Breast epithelium (tissue), 4 donors: ENCODE measurements at places on chromosomes 6 and 20.

GRCh38 chr6:63589952-63590411 lies 17.7 kb downstream of the LOC128125822 start:
- H3K4me3 ChIP-seq = no peak overlapping the region
- DNase-seq = no peak
- no peak overlapping the region for H3K27ac ChIP-seq
- no peaks in the 10 kb centered on the region for H3K4me1 ChIP-seq

- no peak overlapping the region for H3K4me3 ChIP-seq
- no peak overlapping the region for H3K27ac ChIP-seq
- no peaks in the 10 kb centered on the region for H3K4me1 ChIP-seq
- H3K27me3 ChIP-seq = no peaks in the 10 kb centered on the region
- no peaks in the 10 kb centered on the region for H3K36me3 ChIP-seq
- no peak for DNase-seq
These were observed 904.3 kb upstream of the FLRT3 start for GRCh38 chr20:15241681-15242080.

- no peaks in the 10 kb centered on the region for H3K27me3 ChIP-seq
- no peaks in the 10 kb centered on the region for H3K4me1 ChIP-seq
- no peak overlapping the region for H3K4me3 ChIP-seq
- no peak overlapping the region for H3K27ac ChIP-seq
- no peak for DNase-seq
These were observed 78.7 kb upstream of the TMEM30A start for GRCh38 chr6:75363304-75363703.

DNA sequence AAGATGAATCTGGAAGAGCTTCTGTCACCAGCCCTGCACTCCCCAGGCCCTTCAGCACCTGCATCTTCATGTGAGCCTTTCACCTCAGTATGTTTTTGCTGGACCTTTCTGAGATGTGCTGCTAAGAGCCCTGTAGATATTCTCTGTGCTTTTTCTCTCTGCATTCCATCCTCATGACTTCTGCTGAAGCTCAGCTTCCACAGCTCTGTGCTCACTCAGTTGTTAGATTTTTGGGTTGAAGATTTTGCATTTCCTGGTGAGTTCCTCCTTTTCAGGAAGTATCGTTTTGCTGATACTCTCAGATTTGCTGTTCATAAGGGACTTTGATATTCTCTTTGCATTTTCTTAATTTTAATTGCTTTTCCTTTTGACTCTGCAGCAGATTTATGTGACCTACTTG lies 18.3 kb downstream of the KIAA1586 start:
- H3K36me3 ChIP-seq = no peaks in the 10 kb centered on the region
- no peak overlapping the region for H3K27ac ChIP-seq
- H3K4me1 ChIP-seq = no peaks in the 10 kb centered on the region
- H3K27me3 ChIP-seq = no peaks in the 10 kb centered on the region
- no peak overlapping the region for H3K4me3 ChIP-seq
- no peak for DNase-seq

DNA sequence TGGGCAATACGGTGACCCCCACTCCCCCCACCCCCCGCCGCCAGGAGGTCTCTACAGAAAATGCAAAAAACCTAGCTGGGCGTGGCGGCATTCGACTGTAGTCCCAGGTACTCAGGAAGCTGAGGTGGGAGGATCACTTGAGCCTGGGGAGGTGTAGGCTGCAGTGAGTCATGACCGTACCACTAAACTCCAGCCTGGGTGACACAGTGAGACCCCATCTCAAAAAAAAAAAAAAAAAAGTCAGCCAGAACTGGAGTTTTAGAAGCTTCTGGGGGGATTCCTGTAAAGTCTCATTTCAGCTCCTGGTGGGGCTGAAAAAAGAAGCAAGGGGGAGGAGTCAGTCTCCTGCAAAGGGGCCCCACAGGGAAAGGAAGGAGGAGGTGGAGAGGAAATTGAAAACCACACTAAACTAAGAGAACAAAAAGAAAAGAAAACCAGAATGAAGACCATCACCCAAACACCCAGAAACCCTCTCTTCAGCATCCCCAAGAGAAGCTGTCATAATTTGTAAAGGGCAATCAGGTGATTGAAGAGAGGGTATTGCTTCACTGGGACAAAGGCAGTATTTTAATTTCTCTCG lies 50.4 kb downstream of the NOL4L start:
- no peak overlapping the region for H3K27ac ChIP-seq
- DNase-seq = no peak
- no peak overlapping the region for H3K4me3 ChIP-seq
- no peaks in the 10 kb centered on the region for H3K36me3 ChIP-seq
- no peaks in the 10 kb centered on the region for H3K27me3 ChIP-seq

DNA sequence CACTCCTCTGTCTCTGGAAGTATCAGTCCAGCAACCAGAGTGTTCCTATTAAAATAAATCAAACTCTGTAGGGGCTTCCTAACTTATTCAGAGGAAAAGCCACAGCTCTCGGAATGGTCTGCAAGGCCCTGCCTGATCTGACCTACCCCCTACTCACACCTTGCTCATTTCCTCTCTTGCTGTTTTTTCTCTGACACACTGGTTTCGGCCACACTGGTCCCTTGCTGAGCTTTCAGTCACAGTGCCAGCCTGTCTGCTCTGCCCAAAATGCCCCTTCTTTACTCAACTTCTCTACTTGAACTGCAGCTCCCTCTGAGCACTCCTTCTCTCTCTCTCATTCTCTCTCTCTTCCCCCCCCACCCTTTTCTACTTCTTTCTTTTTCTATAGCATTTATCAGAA lies 430.2 kb downstream of the UTRN start:
- peak overlapping the region; percentile 23 for H3K27ac ChIP-seq
- H3K27me3 ChIP-seq = no peaks in the 10 kb centered on the region
- H3K36me3 ChIP-seq = no peaks in the 10 kb centered on the region
- no peak overlapping the region for H3K4me3 ChIP-seq
- DNase-seq = no peak

GRCh38 chr20:2967841-2968240 lies 75.6 kb upstream of the GNRH2 start:
- H3K4me3 ChIP-seq = no peak overlapping the region
- DNase-seq = no peak
- H3K36me3 ChIP-seq = peaks cover 7% of the 10 kb centered on the region
- H3K4me1 ChIP-seq = no peaks in the 10 kb centered on the region
- H3K27ac ChIP-seq = no peak overlapping the region
- H3K27me3 ChIP-seq = no peaks in the 10 kb centered on the region

DNA sequence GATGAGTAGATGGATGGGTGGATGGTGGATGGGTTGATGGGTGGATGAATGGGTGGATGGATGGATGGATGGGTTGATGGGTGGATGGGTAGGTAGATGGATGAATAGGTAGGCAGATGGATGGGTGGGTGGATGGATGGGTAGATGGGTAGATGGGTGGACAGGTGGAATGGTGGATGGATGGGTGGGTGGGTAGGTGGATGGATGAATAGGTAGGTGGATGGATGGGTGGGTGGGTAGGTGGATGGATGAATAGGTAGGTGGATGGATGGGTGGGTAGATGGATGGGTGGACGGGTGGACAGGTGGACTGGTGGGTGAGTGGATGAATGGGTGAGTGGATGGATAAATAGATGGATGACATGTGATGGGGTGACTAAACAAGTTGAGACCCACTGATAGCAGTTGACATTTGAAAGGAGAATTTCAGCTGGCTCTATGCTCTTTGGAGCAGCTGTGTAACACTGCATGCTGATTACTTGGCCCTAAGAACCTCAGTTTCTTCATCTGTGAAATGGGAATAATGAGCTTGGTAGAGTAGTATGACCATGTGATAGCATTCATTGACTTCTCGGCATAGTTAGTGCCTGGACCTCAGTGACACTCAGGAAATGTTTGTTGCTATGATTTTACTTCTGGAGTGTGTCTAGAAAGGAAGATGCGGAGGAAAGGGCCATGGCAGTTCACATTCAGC lies 184.3 kb downstream of the NFATC2 start:
- no peaks in the 10 kb centered on the region for H3K27me3 ChIP-seq
- H3K27ac ChIP-seq = no peak overlapping the region
- H3K4me3 ChIP-seq = no peak overlapping the region
- no peaks in the 10 kb centered on the region for H3K4me1 ChIP-seq
- H3K36me3 ChIP-seq = no peaks in the 10 kb centered on the region
- DNase-seq = no peak

DNA sequence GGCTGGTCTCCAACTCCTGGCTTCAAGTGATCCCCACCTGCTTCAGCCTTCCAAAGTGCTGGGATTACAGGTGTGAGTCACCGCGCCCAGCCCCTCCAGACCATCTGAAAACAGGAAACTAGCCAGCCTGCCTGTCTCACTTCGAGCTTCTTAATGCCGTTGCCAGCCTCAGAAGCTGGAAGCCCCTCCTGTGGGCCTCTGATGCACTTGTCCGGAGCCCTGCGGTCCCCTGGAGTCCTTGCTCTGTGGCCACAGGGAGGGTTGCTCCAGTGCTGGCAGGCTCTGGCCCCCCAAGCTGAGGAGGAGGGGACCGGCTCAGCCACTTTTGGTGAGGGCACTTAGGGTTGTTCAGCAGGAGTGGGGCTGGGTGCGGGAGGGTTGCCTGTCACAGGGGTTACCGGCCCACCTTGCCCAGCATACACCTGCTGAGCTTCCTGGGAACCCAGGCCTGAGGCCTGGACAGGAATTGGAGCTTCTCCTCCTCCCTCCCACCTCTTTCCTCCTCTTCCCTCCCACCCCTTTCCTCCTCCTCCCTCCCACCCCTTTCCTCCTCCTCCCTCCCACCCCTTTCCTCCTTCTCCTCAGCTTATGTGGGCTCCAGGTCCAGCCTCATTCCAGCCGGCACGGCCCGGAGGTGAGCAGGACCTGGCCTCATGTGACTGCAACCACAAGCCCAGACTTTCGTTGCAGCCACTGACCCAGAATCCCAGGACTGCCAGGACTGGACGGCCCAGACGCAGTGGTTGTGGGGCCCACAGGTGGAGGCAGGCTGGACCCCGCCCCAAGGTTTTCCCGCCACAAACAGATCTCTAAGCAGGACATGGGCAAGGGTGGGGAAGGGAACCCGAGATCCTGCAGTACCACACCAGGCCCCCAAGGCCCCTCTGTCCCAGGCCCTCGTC lies 9.4 kb upstream of the BIRC7 start:
- H3K27ac ChIP-seq = no peak overlapping the region
- peaks cover 9% of the 10 kb centered on the region for H3K27me3 ChIP-seq
- H3K4me1 ChIP-seq = no peaks in the 10 kb centered on the region

DNA sequence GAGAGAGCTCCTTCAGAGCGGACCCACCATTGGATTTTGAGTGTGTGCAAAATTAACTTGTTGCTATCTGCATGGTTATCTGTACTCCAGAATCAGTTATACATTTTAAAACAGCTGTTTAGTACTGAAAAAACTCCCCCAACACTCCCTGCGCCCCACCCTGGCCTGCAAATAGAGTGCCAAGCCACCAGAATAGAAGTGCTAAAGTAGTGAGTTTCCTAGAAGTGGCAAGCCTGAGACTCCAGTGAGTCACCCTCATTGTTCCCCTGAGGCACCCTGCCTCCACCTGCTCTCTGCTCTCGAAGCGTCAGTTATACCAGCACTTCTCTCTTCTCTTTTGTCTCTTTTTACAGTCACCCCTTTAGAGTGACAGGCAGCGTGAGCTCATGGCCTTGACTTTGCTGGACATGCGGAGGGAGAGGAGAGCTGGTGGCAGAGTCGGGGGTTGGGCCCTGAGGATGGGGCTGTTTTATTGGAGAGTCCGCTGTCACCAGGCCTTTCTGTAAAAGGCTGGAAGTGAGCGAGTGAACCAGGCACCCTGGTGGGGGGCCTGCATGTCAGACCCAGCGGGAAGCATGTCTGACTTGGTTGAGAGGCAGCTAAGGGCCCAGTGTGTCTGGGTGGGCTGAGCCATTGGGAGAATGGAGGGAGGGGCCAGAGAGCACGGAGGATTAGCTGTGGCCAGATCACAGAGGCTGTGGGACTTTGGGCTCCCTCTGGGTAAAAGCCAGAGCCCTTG lies 10.4 kb downstream of the IGF2R start:
- no peaks in the 10 kb centered on the region for H3K27me3 ChIP-seq
- DNase-seq = no peak
- H3K27ac ChIP-seq = peak overlapping the region; percentile 59
- H3K36me3 ChIP-seq = no peaks in the 10 kb centered on the region

- H3K27me3 ChIP-seq = no peaks in the 10 kb centered on the region
- no peaks in the 10 kb centered on the region for H3K36me3 ChIP-seq
- no peak overlapping the region for H3K4me3 ChIP-seq
- no peak for DNase-seq
- no peak overlapping the region for H3K27ac ChIP-seq
These were observed 154.1 kb downstream of the TMEM242 start for GRCh38 chr6:157169226-157169625.

GRCh38 chr6:6808915-6809314 lies 220.4 kb downstream of the LY86 start:
- H3K36me3 ChIP-seq = no peaks in the 10 kb centered on the region
- no peak for DNase-seq
- no peaks in the 10 kb centered on the region for H3K4me1 ChIP-seq

DNA sequence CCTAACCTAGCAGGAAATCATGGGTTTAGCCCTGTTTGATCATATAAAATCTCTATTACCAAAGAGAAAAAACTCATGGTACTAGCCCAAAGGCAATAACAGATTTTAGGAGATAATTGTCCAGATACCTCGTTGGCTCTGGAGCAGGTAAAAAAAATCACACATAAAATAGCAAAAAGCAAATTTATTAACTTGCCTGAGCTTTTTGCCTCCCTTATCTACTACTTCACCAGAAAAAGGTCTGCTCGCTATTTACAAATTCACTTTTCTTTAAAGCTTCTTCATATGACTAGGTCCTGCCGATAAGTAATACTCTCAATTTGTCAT lies 82.4 kb downstream of the GJA10 start:
- H3K27ac ChIP-seq = no peak overlapping the region
- no peaks in the 10 kb centered on the region for H3K4me1 ChIP-seq
- no peaks in the 10 kb centered on the region for H3K27me3 ChIP-seq
- no peaks in the 10 kb centered on the region for H3K36me3 ChIP-seq

DNA sequence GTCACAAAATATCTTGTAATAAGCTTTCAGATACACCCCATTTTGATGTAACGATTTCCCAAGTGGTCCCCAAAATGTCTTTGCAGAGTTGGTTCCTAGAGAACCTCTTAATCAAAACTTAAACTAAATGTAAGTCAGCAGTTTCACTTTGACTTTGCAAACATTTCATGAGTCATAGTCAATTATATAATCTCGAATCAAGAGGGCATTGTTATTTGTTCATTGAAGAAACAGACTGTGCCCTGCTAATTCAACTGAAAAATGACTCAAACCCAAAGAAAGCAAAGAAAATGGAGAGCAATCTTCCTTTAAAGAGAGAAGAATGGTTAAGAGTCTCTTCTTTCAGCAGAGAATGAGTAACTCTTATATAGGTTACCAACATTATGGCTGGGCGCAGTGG lies 58.3 kb downstream of the IPCEF1 start:
- no peaks in the 10 kb centered on the region for H3K4me1 ChIP-seq
- H3K27ac ChIP-seq = peak overlapping the region; percentile 45
- no peaks in the 10 kb centered on the region for H3K27me3 ChIP-seq
- no peaks in the 10 kb centered on the region for H3K36me3 ChIP-seq
- no peak overlapping the region for H3K4me3 ChIP-seq
- DNase-seq = no peak
